CD4-positive, alpha-beta memory T cell (primary cell): ENCODE measurements at places on chromosomes 4 and X. TPM values are rescaled to one million over a fixed set of nuclear protein-coding genes. Genes with fewer than 3 reads are reported as not detected.

DNA sequence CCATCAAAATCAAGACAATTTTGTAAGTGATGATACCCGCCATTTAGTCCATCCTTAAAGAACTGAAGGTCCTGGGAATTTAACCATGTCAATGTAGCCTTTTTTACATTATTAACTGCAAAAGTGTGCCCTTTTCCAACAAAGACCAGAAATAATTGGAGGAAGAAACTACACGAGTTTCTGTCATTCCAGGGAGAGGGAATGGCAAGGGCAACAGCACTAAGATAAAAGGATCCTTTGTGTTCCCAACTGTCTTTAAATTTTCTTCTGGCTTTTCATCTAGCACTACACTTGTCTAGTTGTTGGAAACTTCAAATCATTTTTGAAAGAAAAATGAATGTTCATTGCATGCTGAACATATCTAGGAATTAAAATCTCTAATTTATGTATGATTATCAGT, 286.2 kb downstream of the GALNTL6 start:
- DNase-seq: no peak

- DNase-seq: no peak
These were observed 17.6 kb upstream of the GK start for GRCh38 chrX:30635630-30636029.

DNA sequence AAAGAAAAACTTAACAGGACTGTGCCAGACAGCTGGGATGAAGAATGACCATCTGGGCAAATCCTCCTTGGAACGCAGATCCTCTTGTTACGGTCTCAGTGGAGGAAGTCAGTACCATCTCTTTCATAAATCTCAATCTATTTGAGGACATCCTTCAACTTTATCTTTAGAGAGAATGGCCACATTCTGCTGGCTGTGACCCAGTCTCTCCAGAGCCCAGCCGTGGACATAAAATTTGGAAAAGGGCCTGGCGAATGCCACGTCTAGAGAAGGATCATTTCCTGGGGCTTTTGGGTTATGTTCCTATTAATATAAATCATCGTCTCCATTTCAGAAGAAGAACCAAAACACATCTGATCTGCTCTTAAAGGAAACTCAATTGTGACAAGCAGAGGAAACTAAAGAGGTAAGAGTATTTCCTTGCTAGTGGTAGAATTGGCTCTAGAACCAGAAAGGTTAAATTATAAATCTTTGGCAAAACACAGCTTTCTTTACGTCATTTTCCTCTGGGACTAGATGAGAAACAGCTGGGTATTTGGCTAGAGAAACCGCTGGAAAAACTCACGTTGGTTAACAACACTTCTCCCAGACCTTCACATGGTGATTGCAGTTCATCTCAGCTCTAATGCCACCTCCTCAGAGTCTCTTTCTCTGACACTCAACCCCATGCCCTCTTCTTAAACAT, 164.7 kb downstream of the CHIC2 start:
- no peak for DNase-seq

DNA sequence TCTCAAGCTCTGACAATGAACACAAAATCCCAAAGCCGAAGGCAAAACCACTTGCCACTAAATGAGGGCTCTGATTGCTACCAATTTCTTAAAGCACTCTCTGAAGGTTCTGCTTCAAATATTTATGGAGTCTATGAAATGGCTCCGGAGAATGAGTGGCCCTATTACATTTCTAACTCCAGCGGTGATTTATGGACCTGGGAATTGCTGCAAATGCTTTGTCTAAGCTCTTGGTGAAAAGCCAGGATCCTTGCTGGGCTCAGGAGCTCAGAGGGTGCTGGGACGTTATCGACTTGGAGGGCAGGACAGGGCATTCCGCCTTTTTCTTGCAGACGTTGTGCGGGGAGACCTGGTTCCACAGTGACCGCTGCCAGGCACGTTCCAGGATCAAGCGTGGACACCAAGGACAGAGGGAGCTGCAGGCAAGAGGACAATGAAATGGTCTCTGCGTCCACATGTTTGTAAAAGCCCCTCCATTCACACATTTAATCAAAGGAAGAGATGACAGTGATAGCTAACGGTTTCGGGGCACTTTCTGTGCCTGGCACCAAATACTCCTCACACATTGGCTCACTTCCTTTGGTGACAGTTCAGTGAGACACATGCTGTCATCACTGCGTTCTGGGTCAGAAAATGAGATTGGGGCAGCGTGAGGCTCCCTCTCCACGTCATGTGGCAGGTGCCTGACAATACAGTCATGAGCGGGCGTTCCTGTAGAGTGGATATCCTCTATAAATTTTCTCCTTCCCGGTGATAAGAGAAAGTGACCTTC, 58.8 kb downstream of the C4orf50 start:
- no peak for DNase-seq

- no peak for DNase-seq
These were observed 78.9 kb upstream of the FMR1 start for GRCh38 chrX:147832707-147833348.

- no peak for DNase-seq
These were observed 66.1 kb downstream of the BMP3 start for GRCh38 chr4:81096566-81096965.

DNA sequence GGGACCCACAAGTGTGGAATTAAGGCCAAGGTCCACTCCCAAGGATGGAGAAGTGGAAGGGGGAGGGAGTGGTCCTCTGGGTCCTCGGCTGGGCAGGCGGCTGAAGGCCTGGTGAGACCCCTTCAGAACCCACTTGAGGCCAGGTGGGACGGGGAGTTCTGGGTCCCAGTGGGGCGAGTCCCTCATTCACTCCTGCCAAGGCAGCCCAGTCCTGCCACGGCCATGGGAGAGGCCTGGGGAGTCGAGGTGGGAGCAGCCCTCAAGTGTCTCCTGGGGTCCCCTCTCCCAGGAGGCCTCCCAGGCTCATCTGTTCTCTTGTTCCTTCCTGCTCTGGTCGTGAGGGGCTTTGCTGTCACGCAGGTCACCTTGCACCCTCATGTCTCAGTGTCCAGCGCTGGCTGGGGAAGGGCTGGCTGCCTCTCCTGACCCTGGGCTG, 6.1 kb upstream of the SH3BP2 start:
- no peak for DNase-seq

DNA sequence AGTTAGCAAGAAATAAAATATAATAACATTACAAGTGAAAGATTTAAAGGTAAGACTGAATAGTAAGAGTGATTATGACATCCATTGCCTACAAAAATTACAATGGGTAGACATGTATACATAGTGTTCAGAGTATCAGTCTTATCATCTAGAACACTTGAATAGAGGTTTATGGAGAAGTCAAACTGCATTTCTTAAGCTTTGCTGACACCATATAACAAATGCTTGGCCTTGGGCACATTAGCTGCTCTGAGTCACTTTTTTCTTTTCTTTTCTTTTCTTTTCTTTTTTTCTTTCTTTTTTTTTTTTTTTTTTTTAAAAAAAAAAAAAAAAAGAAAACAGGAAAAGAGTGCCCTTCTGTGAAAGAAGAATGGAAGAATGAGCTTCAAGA, 220.0 kb downstream of the SPCS3 start:
- DNase-seq: no peak

GRCh38 chr4:107945809-107946208, 14.5 kb downstream of the CYP2U1 start:
- no peak for DNase-seq

- no peak for DNase-seq
These were observed 73.5 kb downstream of the FAM47B start for GRCh38 chrX:35016051-35016450.

DNA sequence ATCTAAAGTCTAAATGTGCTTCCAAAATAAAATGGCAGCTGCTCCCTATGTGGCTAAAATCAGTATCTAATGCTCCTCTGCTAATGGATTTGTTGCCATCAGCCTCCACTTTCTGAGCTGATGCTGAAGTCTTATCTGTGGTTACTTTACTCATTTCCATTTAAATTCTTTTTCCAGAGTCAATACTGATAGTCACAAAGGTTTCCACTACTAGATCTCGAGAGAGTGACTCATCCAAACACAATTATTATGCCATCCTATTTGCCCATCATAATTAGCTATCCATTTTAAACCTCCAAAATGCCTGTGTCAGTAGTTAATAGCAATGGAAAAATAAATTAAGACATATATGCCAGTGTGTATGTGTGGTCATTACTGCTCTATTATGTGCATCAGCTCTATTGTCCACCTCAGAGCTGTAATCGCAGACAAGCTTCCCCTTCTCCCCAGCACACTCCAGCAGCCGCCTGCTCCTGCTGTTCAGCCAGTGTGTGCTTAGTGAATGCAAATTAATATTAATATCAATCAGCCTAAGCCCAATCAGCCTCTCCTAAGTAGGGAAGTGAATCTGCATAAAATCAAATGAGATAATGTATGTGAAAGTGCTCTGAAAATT, 199.8 kb upstream of the ZIC3 start:
- no peak for DNase-seq

- DNase-seq: no peak
These were observed 130.6 kb downstream of the UGT8 start for GRCh38 chr4:114729068-114729738.

DNA sequence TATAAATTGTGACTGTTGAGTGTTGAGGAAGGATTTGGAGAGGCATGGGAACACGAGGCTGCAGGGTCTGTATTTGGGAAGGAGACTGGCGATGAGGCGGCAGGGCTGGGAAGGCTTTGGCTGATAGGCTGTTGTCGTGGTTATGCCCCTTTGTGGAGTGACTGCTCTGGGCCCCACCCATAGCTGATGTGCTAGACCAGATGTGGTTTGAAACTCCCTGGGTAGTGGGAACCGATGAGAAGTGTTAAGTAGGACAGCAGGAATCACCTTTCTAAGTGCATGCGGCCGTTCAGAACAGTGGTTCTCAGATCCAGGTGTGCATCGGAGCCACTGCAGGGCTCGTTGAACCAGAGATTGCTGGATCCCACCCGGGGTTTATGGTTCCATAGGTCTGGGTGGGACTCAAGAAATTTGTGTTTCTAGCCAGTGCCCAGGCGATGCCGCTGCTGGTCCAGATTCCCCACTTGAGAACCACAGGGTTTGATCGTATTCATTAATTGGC, 42.3 kb downstream of the TBC1D14 start:
- DNase-seq: no peak

DNA sequence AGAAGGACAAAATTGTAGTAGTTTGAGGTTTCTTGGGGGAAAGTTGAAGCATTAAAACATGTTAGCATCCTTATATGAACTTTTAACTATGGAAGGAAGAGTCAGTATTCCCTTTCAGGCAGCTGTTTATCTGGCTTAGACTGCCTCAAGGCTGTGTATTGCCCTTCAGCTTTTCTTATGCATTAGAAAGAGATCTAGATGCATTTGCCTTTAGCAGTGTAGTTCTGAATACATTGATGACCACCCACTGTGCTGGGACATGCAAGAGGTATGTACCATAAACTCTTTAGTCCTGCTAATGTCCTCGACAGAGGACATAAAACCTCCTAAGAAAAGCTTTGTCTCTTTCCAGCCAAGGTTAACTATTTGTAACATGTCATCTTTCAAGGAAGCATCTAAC, 2.9 kb downstream of the FAM200B start:
- no peak for DNase-seq

DNA sequence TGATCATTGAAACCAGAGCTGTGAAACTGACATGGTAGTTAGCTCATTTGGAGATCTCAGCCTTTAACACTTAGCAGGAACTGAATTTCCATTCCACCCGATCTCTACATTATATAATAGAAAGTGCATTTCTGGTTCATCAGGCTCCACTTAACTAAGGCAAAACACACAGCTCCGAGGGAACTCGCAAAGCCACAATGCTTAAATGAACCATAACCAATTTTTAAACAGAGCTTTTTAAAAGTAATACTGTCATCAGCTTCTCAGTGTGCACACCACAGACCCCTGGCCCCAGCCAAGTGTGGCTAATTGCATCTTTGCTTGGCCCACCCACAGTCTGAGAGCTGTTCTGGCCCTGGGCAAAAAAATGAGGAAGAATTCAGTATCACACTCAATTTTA, 66.1 kb downstream of the DCHS2 start:
- DNase-seq: no peak

GRCh38 chr4:125642645-125643044, 327.9 kb downstream of the FAT4 start:
- DNase-seq: no peak

DNA sequence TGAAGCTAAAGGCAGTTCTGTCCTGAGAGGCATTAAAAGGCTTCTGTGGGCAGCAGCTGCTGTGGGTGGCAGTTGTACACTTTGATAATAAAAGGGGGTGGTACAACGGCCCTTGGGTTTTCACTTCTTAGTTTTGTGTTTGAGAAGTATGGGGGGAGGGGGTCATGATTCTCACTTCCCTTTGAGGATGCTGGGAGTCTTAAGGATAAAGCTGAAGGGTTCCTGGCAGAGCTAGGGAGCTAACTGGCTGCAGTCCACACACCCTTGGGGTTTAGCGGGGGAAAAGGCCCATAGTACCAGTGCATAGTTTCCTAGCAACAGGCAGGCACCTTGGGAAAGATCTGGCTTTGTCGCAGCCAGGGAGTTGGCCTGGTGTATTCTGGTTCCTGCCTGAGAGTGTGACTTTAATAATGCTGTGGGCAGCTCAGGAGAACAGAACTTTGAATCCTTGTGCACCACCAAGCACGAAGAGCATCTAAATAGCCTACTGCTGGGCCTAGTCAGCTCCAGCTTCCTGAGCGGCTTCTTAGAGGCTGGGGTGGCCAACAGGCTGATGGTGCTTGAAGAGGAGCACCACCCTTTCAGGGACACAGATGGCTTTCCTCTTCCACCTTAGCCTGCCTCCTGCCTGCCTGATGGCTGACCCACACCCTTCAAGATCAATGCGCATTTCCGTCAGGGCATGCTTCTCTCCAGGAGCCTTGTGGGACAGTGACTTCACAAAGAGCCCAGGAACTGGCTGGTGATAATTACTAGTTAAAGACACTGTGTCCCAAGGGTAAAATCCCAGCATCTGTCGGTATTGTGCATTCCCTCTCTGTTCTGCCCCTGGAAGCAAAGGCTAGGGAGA, 12.5 kb downstream of the ZBTB33 start:
- DNase-seq: no peak

DNA sequence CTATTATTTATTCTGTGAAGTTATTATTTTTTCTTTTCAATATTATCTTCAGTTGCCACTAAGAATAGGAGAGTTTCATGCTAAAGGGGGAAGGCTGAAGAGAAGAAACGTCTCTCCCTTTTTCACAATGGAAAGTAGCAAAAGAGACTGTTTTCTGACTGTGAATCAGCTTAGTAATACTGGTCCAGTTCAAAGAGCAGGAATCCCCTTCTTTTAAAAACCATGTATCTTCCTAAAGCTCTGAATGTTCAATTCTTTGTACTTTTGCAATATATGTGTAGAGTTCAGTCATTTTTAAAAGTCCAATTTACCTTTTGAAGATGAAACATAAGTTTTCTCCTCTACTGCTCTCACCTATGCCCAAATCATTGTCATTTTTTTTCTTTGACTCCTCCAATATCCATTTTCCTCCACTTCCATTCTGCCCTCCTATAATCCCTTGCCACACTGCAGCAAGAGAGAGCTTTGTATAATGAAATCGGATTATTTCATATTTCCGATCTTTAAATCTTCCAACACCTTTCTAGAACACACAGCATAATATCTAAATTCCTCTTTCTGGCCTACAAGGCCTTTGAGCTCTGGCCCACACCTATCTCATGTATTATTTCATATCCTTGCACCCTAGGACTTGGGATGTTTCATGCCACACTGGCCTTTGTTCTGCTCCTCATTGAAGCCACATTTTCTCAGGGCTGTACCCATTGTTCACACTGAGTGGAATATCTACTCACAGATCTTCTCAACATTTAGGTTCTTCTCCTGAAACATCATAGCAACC, 195.3 kb downstream of the CAMK2D start:
- DNase-seq: no peak

GRCh38 chr4:12138488-12138887, 709.8 kb upstream of the HS3ST1 start:
- DNase-seq: no peak

OTC gene
- not detected for total RNA-seq

CLTRN gene
- total RNA-seq: not detected

PHOX2B gene
- total RNA-seq: not detected

C4orf51 gene
- not detected for total RNA-seq

ZNF711 gene
- 1.5 TPM for total RNA-seq

PNMA6A gene
- total RNA-seq: not detected

XPNPEP2 gene
- 0.32 TPM for total RNA-seq
